EL (cell line): ENCODE measurements at places on chromosomes 4 and X.
A peak's percentile ranks its signal among the peaks of the same experiment; 100 is the strongest.

DNA sequence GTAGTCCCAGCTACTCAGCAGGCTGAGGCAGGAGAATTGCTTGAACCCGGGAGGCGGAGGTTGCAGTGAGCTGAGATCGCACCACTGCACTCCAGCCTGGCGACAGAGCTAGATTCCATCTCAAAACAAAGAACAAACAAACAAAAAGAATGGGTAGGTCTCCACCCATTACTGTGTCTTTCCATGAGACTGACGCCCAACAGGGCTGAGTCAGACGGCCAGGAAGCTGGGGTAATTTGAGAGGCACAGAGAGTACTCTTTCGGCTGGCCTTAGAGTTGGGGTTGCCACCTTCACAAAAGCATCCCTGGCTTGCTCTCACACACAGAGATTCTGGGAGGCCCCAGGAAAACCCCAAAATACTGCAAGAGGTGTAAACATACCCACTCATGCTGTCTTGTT lies 72.0 kb upstream of the DHRSX start:
- DNase-seq: no peak

DNA sequence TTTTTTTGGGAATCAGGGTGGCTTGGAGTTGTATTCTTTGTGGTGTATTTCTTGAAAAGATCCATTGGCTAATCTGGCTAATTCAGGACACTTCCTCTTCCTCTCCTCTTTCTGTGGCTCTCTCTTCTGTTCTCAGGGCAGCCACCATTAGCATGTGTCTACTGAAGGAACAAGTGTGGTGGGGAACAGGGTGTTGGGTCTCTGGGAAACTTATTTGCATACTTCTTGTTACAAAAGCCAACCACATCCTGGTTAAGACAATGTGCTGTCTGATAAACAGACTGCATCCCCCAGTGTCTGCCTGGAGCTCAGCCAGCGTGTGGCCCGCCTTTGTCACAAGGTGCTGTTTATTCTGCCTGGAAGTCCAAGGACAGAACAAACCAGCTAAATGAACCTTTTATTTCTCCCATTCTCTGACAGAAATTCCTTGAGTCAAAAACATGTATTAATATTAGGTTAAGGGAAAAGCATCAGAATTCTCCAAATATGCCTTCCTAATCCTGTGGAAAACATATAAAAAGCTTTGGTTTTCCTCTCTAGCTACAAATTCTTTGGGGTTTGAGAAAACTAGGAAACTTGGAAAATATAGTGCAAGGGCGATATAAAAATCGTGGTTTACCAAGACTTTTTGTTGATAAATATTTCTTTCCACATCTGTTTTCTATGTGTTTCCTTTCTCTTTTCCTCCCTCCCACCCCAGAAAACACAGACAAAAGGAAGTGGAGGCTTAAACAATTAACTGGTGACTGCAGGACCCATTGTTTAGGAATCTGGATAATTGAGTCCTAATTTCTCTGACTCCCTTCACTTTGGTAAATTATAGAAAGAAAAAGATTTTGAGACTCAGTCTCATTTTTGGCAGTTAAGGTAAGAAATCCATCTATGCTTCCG lies 203.6 kb downstream of the SPRY1 start:
- no peak for DNase-seq

- DNase-seq: peak; percentile 92
Measured at GRCh38 chr4:48698029-48698971, 81.8 kb downstream of the FRYL start.

DNA sequence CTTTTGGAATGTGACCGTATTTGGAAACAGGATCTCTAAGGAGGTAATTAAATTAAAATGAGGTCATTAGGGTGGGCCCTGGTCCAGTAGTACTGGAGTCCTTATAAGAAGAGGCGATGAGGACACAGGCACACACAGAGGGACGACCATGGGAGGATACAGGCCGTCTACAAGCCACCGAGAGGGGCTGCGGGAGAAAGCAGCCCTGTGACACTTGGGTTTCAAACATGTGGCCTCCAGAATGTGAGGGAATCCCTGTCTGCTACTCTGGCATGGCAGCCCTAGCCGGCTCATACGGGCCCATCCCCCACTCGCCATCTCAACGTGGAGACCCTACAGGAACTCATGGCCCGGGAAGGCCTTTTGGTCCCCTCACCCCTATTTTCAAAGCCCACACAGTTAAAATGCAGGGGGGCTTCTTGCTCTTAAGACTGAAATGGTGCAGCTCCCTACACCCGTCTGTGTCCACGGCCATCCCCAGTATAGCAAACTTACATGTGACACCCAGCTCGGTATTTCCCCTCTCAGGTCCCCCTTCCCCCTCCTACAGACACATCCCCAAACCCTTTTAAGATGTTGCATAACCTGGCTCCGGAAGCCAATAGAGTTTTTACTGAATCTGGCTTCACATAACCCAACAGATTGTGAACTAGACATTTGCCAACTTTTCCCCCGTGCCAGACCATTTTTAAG lies 124.1 kb upstream of the TBL1X start:
- peak; percentile 31 for DNase-seq

GRCh38 chrX:138923805-138924204 lies 212.3 kb upstream of the FGF13 start:
- DNase-seq: no peak

GRCh38 chr4:27592738-27593137 lies 732.1 kb downstream of the STIM2 start:
- no peak for DNase-seq

GRCh38 chr4:41656572-41657520 lies 91.7 kb downstream of the PHOX2B start:
- DNase-seq: no peak

DNA sequence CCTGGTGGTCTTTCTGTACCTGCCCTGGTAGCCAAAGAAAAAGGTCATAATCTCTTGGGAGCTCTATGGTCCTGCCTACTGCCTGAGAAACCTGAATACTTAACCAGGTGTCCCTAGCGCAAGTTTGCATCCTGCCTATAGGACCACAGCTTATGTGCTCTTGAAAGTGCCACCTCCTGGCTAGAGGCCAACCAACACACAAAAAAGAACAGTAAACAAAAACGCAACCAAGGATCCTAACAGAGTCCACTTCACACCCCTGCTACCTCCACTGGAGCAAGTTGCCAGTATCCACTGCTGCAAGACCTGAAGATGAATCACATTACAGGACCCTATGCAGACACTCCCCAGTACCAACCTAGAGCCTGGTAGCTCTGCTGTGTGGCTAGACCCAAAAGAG lies 103.2 kb upstream of the PABPC5 start:
- no peak for DNase-seq

- no peak for DNase-seq
Measured at GRCh38 chr4:40262861-40263260, 66.0 kb downstream of the RHOH start.

- DNase-seq: no peak
Measured at GRCh38 chr4:112674376-112674775, 37.4 kb downstream of the LARP7 start.

DNA sequence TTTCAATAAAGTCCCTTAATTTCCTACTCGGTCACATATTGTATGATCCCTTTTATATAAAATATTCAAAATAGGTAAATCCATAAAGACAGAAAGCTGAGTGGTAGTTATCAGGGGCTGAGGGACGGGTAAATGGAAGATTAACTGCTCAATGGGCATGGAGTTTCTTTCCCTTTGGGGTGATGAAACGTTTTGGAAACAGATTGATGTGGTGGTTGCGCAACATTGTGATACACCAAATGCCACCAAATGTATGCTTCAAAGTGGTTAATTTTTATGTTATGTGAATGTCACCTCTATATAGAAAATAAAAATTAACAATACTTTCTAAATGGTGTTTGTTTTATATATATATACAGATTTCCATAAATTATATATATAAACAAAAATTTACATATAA lies 15.0 kb upstream of the MAOB start:
- no peak for DNase-seq

- no peak for DNase-seq
Measured at GRCh38 chr4:109947918-109948317, 35.2 kb downstream of the EGF start.

- no peak for DNase-seq
Measured at GRCh38 chr4:145341381-145341780, 140.3 kb upstream of the SMAD1 start.

- peak; percentile 60 for DNase-seq
Measured at GRCh38 chr4:107183155-107183774, 147.2 kb upstream of the DKK2 start.

DNA sequence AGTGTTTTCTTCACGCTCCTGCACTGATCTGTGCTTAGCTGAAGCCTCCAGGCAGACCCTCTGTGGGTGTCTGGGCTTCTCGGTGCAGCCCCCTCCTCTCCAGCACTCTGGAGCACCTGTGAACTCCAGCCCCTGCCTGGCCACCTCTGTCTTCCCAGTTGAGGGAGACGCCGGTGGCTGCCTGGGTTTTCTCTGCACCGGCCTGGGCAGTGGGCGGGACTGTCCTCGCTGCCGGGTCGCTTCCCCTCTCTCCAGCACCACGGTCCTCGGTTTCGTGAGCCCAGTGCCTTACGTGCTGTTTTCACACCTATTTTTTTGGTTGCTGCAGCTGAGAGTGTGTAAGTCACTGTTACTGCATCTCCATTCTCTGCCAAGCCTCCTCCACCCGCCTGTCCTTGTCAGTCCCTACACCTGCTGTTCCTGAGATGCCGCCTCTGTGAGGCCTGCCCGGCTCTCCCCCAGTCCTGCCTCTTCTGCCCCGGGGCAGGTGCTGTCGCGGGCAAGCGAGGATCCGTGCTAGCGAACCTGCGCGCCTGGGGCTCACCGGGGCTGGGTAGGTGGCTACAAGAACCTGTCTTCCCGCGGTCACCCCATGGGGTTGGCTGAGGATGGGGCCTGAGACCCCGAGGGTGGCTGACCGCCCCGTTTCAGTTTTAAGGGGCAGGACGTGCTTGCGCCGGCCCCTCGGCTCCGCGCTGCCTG lies 2.4 kb upstream of the FGFRL1 start:
- peak; percentile 16 for DNase-seq

GRCh38 chr4:121360495-121360894 lies 20.3 kb downstream of the QRFPR start:
- no peak for DNase-seq

GRCh38 chr4:57614257-57614932 lies 504.2 kb upstream of the IGFBP7 start:
- no peak for DNase-seq

DNA sequence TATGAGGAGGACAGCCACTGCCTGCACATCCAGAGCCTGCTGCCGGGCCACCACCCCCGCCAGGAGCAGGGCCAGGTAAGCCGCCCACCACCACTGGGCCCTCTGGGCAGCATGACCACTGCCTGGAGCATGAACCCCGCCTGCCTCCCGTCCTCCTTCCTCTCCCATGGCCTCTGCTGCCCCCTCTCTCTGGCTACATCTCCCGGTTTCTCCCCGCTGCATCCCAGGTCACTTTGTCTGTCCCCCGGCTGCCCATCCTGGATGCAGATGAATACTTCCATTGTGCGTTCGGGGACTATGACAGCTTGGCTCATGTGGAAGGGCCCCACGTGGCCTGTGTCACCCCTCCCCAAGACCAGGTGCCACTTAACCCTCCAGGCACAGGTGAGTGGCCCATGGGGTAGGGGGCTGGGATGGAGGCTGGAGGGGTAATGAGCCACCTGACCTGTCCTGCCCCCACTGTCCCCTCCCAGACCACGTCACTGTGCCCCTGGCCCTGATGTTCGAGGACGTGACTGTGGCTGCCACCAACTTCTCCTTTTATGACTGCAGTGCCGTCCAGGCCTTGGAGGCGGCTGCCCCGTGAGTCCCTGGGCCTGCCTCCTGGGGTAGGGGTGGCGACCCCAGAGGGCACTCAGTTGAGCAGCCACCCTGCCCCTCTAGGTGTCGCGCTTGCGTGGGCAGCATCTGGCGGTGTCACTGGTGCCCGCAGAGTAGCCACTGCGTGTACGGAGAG lies 6.0 kb downstream of the PLXNB3 start:
- DNase-seq: no peak

- DNase-seq: peak; percentile 23
Measured at GRCh38 chr4:67909905-67910584, 26.2 kb upstream of the TMPRSS11D start.

DNA sequence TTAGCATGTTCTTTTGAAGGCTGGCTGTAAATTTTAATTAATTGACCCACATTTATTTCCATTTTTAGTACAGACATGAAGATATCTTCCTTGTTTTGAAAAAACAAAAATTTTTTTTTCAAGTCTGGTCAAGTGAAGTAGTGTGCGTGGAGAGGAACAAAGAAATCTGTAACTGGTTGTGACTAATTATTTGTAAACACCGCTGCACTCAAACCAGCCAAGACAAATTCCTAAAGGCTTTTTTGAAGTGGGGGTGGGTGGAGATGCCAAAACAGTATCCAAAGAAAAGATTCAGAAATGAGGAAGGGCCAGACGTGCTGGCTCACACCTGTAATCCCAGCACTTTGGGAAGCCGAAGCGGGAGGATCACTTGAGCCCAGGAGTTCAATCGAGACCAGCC lies 88.3 kb downstream of the SHROOM2 start:
- DNase-seq: no peak

- DNase-seq: no peak
Measured at GRCh38 chr4:8508740-8509139, 68.2 kb downstream of the TRMT44 start.

- no peak for DNase-seq
Measured at GRCh38 chr4:107966903-107967302, 22.8 kb upstream of the HADH start.

DNA sequence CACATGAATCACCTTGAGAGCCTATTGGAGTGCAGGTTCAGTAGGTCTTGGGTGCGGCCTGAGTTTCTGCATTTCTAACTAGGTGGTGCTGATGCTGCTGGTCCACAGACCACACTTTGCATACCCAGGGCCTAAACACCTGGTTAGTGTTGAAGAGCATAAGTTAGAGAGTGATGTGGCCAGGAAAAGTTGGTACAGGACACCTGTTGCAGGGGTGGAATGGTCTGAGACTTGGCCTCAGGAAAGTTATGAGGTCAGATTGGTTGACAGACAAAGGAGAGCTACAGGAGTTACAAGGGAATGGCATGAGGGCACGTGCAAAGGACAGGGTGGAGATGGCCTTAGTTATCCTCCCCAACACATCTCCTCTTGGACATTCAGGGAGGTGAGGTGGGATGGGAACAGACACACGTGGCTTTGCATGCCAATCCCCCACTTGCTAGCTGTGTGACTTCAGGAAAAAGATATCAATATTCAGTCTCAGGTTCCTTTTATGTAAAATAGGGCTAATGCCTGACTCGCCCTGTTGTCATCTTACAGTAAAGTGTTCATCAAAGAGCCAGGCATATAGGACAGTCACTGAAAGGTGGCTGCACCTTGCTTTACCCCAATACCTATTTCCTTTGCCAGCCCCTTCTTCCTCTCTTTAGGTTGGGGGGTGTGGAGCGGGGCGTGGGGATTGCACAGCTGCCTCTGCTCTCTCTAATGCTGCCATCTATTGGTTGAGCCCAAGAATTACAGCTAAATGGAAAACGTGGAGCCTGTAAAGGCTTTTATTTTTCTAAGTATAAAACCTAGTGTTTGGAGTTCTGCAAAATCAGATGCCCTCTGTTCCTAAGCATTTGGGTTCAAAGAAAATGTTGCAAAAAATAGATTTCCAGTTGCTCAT lies 47.5 kb downstream of the ATG4A start:
- DNase-seq: peak; percentile 1

- DNase-seq: no peak
Measured at GRCh38 chr4:1241936-1242505, 6.9 kb downstream of the CTBP1 start.

GRCh38 chrX:41952102-41952501 lies 28.7 kb upstream of the CASK start:
- DNase-seq: no peak

- DNase-seq: no peak
Measured at GRCh38 chr4:1061056-1061700, 49.8 kb downstream of the FGFRL1 start.
